ENCODE measurements at places on chromosomes 2 and 18.

DNA sequence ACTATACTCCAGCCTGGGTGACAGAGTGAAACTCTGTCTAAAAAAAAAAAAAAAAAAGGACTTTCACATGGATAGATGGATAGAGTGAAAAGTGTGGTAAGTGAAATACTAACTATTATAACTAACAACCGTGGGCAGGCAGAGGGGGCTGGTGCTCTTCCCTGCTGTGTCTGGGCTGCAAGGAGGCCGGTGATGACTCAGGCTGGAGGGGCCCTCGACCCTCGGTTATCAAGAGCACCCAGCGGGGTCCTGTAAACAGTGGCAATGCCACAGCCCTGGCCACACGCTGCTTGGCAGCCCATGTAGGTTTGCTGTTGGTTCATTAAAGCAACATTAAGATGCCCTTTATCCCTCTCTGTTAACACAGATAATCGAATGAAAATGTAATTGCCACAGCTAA is 184.8 kb upstream of the RAB12 start:
- no peak for DNase-seq

DNA sequence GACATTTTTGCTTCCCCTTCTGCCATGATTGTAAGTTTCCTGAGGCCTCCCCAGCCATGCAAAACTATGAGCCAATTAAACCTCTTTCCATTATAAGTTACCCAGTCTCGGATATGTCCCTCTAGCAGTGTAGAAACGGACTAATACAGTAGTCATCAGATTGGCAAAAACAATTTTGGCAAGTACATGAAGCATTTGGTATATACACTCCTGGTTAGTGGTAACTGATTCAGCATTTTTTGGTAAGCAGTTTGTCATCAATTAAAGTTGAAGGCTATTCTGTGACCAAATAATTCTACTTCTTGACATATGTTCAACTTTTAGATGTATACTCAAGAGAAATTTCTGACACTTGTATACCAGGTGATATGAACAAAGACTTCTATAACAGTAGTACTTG is 190.5 kb upstream of the STON1 start:
- DNase-seq, result no peak

DNA sequence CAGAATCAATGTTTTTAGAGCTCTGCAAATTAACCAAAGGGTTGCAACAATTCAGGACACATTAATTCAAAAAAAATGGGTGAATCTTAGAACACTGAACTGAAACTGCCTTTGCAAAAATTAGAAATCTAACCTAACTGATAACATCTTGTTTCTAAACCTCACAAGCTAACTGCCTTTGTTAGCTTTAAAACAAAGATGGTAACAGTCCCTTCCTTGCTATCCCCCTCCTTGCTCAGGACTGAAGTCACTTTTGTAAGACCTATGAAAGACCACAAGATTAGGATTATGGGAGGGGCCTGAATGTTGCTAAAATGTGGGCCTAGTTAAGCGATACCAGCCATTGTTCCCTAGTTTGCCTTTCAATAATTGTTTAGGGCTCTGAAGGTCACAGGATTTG is 44.9 kb upstream of the LONRF2 start:
- DNase-seq, result no peak

DNA sequence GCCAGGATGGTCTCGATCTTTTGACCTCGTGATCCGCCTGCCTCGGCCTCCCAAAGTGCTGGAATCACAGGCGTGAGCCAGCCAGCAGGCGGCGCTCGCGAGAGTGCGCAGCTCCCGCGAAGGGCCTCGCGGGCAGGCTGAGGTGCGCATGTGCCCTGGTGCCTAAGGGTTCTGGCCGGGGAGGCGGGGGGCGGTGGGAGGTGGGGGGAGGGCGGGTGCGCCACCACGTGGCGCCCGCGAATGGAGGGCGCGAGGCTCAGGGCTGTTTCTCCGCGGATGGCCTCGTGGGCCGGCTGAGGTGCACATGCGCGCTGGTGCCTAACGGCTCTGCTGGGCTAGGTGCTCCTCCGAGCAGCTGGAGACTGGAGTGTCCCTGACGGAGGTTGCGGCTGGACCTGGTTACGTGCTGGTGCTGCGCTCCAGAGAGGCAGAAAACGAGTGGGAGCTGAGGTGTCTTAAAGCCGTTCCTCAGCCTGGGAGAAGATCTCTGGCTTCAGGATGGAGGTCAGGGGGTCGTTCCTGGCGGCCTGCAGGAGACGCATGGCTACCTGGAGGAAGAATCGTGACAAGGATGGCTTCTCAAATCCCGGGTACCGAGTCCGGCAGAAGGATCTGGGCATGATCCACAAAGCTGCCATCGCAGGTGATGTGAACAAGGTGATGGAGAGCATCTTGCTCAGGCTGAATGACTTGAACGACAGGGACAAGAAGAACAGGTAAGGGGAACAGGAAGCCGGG is at the start of gene ANKRD62:
ANKRD62 (plus strand) TSS at position 324 of the 738 bp plus-strand sequence; CDS start at position 499, 175 bp downstream.
- no peak for DNase-seq

DNA sequence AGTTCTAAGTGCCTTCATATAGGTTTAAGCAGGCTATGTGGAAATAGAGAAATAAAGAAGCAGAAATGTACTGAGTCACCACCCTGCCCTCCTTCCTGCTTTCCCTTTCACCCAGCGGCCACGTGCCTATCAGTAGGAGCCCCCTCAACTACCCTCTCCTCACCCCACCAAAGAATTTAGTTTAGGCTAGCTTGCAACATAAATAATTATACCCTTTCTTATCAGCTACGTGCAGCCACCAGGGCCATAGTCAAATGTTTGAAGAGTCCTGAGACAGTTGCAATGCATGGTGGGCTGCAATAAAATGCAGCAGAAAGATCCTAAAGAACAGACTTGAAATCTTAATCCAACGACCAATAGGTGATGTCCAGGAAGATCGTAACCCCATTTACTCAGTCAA is 101.2 kb downstream of the RTP5 start:
- DNase-seq, result no peak

DNA sequence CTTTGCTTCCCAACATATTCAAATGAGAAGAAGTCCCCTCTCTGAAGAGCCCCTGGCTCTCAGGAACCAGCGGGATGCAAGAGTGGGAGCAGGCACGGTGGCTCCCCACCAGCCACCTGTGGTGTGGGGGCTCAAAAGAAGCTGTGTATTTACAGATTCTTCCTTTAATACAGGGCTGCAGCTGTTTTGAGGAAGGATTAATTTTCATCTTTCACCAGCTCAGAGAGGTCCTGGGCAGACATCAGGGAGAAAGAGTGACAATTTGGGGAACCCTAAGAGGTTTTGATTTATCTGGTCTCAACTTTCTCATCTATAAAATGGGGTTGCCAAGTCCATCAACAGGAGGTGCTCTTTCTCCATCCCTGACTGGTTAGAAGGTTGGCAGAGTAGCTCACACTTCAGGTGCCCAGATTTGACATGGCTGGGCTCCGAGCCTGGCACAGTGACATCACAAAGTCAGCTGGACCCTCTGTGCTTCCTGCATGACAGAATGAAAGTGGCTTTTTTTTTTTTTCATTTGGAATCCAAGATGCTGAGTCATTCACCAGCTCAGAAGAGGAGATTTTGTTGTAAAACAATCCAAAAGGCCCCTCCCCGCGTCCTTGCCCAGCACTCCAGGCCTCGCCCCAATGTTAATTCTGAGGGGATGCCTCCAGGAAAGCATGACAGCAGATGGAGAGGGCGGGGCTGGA is 15.5 kb upstream of the SIX2 start:
- DNase-seq, result no peak

DNA sequence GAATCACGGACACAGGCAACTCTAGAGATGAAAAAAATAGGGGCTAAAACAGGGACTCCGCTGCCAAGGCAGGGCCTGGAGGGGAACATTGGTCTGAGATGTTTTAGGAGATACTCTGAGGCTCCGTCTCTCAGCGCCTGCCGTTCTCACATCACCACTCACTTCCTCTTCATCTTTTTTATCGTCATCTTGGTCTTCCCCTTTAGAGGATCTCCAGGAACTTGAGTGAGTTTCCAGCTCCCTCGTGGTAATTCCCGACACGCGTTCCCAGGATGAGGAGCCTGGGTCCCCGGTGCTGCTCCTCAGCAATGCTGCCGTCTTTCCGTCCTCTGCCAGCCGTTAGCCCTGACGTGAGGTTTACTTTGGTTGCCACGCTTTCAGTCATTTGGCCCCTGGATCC is 16.1 kb downstream of the MLPH start:
- DNase-seq, result no peak

- DNase-seq, result no peak
These were observed 42.4 kb upstream of the IGFBP2 start for GRCh38 chr2:216590780-216591179.

DNA sequence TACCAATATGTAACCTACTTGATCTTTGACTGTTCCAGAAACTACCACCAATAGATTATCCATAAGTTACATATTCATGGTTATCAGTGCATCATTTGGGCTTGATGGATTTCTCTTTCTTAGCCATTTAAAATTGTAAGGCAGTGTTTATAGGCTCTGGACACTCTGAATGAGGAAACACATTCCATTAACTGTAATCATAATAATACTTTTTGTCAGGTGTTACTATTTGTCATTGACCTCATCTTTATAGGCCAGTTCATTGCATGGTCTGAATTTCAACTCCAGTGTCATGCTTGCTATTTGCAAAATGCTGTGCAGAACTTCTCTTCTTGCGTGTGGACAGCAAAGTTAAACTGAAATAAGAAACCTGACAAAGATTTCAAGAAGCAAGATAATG is 1340.2 kb upstream of the ZEB2 start:
- DNase-seq, result no peak

GRCh38 chr2:45184606-45185005 is 175.4 kb upstream of the SIX2 start:
- DNase-seq, result no peak

- no peak for DNase-seq
These were observed 251.8 kb upstream of the NETO1 start for GRCh38 chr18:73119574-73119973.

DNA sequence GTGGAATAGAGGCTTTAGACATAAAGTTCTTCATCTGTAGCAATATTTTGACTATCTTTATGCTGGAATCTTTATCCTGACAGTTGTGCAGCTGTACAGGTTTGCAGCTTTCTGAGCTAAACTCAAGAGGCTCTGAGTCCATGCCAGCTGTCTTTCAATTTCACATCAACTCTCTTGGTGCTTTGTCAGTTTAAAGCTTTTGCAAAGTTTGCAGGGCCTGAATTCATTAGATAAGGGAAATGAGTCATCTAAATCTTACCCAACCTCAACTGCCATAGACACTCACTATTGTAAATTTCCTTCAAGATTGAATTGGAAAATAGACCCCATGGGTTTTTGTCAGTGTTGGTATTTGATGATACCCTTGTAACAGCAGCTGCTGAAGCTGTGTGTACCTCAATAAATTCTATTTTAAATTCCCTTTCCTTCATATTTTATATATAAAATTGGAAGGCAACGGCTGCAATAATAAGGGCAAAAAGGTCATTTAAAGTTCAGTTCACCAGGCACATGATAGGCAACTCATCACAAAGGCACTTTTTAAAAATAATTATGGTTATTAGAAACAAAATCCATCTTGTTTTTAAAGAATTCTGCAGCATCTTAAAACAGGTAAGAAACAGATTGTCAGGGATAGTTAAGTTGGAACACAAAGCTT is 169.9 kb upstream of the SLC39A10 start:
- no peak for DNase-seq

DNA sequence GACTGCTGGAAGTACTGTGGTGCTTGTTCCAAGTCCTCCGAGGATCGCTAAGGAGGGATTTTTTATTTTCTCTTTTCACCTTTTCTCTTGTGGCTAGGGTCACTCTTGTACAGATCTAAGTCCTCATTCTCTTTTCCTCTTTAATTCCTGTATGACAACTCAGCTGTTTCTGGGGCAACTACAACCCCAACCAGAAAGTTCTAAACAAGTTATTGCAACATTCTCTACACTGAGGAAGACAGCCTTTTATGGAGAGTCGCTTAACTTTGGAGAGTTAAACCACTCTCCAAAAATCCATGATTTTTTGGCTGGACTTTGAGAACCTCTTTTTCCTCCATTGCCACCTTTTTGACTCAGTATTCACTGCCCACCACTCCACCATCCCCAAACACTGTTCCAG is 74.0 kb upstream of the SESTD1 start:
- DNase-seq, result no peak

GRCh38 chr2:96963316-96963715 is 23.1 kb downstream of the FAM178B start:
- no peak for DNase-seq

GRCh38 chr18:13434854-13435253 is 216.3 kb downstream of the LDLRAD4 start:
- DNase-seq, result no peak

GRCh38 chr2:214575465-214575864 is 164.6 kb downstream of the VWC2L start:
- DNase-seq, result no peak

DNA sequence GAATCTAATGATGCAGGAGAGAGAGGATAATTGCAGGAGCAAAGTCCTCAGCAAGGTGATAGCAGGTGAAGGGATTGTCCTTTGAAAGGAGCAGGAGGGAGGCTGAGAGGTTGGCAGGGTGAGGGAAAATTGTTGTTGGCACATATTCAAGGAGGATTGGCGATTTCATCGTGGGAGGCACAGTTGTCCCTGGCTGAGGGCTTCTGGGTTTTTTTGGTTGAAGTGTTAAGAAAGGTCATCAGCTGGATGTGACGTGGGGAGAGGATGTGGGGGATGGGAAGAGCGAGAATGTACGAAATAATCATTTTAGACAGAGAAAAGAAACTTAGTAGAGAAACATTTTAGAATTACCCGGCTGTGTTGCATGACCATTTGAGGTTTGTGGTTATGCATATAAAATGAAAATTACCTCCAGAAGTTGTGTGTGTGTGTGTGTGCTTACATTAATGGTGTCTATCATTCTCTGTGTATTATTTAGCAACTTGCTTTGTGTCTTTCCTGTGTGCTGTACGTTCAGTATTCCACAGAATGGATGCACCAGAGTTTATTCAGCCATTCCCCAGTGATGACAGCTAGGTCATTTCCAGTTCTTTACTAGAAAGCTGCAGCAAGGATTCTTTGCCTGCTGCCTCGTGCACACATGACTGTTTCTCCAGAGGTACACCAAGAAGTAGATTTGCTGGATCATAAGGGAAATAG is 67.6 kb downstream of the SDC1 start:
- no peak for DNase-seq

GRCh38 chr2:209525834-209526281 is 102.0 kb downstream of the MAP2 start:
- no peak for DNase-seq

- no peak for DNase-seq
These were observed 13.8 kb downstream of the FOSL2 start for GRCh38 chr2:28406276-28407096.

DNA sequence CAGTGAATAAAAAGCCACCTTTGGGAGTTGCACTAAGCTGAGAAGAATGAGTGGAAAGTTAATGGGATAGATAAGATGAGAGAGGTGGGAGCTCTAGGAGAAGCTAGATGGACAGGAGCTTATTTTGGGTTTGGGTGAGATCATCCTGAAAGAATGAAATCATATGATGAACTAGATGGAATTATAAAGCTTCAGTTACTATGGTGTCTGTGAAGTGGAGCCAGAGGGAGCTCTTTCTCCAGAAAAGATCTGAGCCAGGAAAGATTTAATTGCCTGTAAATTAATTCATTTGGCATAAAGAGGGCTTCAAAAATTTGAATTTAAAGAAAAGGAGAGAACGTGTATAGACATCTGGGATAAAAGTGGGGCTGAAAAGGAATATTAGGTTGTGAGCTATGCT is 10.3 kb downstream of the DNAH6 start:
- DNase-seq, result no peak

GRCh38 chr2:70902067-70902442 is 33.6 kb upstream of the ATP6V1B1 start:
- DNase-seq, result no peak

GRCh38 chr2:196241175-196241574 is 69.8 kb upstream of the STK17B start:
- no peak for DNase-seq

Data from stimulated activated CD8-positive, alpha-beta memory T cell treated with anti-CD3 and anti-CD28 coated beads, Interleukin-15, amount 100 ng/mL, for 1 hour (primary cell).